Thymus (tissue), 14 donors: ENCODE measurements at places on chromosomes 13 and 19. TPM values are rescaled to one million over a fixed set of nuclear protein-coding genes. Genes with fewer than 3 reads are reported as not detected.

DNA sequence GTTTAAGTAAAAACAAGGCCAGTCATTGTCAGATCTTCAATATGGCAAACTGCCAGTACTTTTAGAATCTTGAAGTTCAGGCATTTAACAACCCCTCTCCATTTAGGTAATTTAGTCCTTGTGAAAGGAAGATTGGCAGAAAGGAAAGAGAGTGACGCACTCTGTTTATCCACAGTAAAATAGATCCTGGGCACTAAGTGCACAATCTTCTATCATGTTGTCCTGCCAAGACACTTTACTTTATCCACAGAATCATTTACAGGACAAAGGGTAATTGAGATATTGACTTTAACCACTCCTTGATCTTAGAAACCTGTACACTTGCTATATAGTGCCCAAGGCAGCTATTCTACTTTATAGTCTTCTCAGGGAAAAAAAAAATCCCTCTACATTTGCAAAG is 786.4 kb upstream of the SLITRK1 start:
- no peak for DNase-seq

DNA sequence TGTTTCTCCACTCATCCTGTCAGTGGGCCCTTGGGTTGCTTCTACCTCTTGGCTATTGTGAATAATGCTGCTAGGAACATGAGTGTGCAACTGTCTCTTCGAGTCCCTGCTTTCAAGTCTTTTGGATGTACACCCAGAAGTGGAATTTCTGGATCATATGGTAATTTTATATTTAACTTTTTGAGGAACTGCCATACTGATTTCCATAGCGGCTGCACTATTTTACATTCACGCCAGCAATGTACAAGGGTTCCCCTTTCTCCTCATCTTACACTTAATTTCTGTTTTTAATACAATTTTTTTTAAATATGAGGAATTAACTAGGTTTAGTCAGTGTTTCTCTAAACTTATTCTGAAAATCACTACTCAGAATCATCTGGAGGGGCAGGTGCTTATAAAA is 24.2 kb upstream of the SLC46A3 start:
- DNase-seq, result no peak

The UPK1A gene
- not detected for total RNA-seq

The TUBB4A gene
- 0.24 TPM for total RNA-seq

The ERFL gene
- total RNA-seq, result 0.09 TPM

GRCh38 chr13:93226623-93227279 is at the start of gene GPC6:
TSS of gene GPC6 (plus strand) at chr13:93226807.
- peak; percentile 42 for DNase-seq

- DNase-seq, result no peak
Measured at GRCh38 chr19:39424934-39425333, 10.8 kb downstream of the RPS16 start.

GRCh38 chr19:47720669-47721422 is 7.6 kb downstream of the EHD2 start:
- no peak for DNase-seq

DNA sequence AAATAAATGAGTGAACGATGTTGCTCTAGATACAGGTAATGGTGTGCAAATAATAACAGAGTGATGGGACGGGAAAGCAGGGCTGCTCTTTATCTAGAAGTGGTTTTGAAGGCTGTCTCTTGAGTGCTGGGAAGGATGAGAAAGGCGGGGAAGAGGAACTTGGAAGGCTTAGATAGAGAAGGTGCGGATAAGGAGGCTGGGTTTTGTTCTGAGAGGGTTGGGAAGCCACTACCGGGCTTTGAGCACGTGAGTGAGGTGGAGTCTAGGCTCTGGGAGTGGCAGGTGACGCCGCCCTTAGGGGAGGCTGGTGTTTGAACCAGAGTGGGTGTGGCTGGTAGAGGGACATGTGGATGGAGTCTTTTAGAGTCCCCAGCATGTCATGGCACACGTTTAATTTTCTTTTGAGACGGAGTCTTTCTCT is 811 bp downstream of the ARMC6 start:
- DNase-seq, result peak; percentile 84

- no peak for DNase-seq
Measured at GRCh38 chr13:60080850-60081249, 82.9 kb downstream of the DIAPH3 start.

DNA sequence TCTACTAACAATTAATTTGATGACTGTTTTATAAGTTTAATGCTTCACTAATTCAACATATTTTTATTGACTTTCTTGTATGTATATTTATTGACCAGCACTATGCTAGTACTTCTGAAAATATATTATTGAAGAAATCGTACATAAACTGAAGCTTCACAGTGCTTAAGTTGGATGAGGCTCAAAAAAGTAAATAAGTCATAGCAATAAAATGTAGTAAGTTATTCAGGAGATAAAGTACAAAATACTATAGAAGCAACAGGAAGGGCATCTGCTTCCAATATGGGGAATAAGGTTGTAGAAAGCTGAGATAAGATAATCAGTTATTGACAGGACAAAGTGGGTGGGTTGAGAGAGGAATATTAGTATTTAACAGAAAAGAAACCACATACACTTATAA is 944.9 kb upstream of the MIR17HG start:
- DNase-seq, result no peak

The SLC17A7 gene
- total RNA-seq, result under 0.01 TPM

- no peak for DNase-seq
Measured at GRCh38 chr13:27381601-27382000, 42.8 kb upstream of the GTF3A start.

- no peak for DNase-seq
Measured at GRCh38 chr19:48342841-48343540, 17.6 kb downstream of the EMP3 start.

The LRRC63 gene
- total RNA-seq, result 1.2 TPM

DNA sequence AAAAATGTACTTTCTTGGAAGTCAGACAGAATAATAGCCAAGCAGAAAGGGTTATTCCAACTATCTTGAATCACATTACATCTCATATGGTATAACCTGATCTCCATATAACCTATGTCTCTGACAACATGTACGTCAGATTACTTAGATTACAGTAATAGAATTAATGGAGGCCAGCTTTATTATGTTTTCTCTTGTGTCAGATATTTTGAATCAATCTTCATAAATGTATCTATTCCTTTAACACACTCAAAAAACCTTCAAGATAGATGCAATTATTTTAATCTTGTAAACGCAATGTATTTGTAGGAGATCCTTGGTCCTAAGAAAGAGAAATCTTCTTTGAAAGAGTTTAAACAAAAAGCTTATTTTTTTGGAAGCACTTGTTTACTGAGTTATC is 188.4 kb upstream of the KLF12 start:
- no peak for DNase-seq

DNA sequence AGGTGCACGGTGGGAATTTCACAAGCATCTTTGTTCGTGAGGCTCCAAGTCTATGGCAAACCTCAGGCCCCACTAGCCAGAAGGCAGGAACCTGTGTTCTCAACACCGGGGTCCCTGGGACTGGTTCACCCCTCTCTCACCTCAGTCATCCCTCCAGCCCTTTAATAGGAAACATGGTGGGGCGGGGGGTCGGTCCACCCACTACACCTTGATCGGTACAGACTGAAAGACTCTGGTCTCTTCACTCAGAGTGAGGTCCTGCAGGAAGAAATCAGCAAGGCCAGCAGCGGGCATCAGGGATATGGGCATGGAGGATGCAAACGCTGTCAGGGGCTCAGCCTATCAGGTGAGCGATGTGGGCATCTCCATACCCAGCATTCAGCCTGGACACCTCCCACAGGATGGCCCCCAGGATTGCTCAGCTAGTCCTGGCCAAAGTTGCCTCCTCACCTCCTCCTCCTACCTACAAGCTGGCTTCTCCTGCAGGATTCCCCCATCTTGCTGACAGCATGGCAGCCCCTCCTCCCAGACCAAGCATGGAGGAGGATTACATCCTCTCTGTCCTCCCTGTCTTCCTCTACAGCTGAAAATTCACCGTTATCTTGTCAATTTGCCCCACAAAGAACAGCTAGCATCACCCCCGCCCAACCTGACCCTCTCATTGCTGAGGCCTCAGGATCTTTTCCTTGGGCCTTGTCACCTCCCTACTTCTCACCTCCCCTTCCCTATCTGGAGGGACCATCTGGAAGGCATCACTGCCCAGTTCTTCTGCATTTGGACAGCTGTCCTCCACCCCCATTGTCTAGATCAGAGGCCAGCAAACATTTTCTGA is 37.3 kb upstream of the CD33 start:
- no peak for DNase-seq

DNA sequence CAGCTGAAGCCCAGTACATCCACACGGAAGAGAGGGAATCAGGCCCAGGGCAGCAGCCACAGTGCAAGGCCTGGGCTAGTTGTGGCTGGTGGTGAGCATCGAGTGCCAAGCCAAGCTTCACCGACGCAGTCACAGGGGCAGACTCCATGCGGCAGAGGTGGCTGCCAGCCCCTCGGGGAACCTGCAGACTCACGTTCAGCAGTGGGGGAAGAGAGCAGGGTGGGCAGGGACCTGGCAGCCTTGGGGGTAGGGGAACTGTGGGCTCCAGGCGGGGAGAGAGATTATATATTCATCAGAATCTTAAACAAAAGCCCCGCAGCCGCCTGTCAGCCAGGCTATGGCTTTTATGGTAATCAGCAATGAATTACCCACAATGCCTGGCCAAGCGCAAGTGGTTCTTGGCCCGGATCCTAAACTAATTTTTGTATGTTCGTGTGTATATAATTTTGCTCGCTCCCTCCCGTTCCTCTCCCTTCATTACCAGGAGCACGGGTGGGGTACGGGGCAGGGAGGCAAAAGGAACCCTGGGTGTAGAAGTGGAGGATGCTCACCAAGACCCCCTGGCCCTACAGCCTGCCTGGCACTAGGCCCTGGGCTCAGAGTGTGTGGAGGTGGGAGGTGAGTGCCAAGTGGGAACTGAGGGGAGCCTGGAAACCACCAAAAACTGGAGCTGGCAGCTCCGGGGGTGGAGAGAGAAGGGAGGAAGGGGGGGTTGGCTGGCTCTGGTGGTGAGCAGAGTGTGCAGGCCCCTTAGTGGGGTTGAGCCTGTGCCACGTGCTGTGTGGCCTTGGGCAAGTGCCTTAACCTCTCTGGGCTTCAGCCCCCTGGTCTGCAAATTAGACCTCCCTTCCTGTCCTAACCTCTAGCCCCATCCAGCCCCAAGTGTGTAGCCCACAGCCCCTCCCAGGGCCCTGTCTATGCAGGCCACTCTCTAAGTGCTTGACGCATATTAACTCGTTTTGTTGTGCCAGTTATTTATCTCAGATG is 31.9 kb downstream of the PTPRS start:
- no peak for DNase-seq

DNA sequence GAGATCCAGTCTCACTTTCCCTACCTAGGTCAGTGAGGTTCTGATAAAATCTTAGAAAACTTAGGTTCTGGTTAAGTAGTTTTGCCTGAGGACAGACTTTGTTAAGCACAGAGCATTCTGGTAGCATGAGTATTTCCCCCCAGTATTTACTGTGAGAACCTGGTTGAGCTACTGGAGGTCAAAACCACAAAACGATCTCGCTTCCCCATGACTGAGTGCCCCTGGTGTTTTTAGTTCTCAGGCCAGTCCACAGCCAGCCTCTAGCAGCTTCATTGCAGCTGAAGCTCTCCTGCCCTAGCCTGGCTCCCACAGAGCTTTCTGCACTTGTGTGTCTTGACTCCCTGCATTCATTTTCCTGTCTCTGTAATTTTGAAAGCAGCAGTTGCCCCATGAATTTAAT is 1138.2 kb downstream of the UQCRFS1 start:
- no peak for DNase-seq

DNA sequence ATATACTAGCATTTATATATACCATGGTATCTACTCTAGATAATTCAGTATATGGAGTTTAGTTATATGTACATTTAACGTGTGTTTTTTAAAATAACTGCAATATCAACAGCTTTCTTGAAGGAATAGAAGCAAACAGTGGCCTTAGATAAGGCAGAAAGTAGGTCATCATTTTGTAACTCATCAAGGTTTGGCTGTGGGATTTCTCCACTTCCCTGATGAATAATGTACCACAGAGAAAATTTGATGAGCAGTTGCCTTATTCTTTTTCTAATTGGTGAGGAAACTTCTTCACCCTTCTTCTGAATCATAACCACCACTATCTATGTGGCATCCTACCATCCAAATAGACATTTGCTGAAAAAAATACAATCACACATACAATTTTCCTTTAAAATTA is 590.2 kb upstream of the SPRY2 start:
- no peak for DNase-seq

GRCh38 chr19:57290970-57291369 is 10.7 kb downstream of the ZNF460 start:
- no peak for DNase-seq

The POU2F2 gene
- 1.5 TPM for total RNA-seq

DNA sequence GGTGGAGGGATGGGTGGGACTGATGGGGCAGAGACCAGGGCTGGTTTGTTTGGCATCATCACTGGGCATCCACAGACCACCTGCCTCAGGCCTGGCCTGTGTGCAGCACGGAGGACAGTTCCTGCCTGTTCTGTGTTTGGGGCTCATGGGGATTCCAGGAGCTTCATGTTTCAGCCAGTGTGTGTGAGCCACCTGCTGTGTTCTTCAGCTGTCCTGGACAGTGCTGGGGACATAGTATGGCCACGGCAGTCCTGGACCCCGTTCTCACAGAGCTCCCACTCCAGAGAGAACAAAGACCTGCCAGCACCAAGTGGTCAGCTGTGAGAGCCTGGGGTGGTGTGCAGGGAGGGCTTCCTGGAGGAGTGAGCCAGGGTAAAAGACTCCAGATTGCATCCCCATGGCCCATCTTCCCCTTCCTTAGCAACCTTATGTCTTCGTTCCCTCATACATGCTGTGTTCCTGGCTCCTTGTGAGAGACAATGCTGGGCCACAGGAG is 2.0 kb upstream of the CCDC97 start:
- no peak for DNase-seq

- no peak for DNase-seq
Measured at GRCh38 chr13:70864731-70865130, 756.5 kb upstream of the KLHL1 start.

- DNase-seq, result no peak
Measured at GRCh38 chr19:52494518-52494917, 33.0 kb upstream of the ZNF808 start.

DNA sequence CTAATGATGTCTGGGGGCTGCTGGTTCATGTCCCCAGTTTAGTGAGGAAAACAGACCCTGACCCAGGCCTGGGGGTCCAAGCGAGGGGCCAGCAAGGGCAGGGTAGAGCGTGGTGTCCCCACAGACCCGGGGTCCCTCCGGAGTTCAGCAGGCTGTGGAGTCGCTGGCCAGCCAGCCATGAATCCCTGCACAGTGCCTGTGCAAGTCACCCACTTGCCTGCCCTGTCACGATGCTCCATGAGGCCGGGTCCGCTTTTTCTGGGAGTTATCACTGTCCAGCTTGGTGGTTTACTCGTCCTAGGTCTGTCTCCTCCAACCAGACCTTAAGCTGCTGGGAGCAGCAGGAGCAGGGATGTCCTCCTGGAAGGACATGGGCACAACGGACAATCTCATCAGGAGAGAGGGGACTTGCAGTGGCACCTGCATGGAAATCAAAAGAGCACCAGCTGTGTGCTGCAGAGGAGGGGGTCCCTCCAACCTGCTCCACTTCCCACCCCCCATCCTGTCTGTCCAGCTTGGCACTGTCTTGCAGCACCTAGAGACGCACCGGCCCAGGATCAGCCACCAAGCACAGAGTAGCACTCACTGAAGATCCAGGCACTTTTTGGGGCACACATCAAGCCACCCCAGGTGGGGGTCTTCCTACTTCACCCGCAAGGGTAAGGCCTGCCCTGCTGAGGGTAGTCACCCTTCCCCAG is 121.8 kb downstream of the URI1 start:
- DNase-seq, result no peak

- no peak for DNase-seq
Measured at GRCh38 chr19:19631346-19631745, 3.3 kb upstream of the LPAR2 start.
